Hepatocyte (in vitro differentiated cells): ENCODE measurements at places on chromosomes 7 and 10. TPM values are rescaled to one million over a fixed set of nuclear protein-coding genes. Genes with fewer than 3 reads are reported as not detected.
A peak's percentile ranks its signal among the peaks of the same experiment; 100 is the strongest.

The FAM53B gene
- 20.6 and 23.6 TPM in 2 replicates for total RNA-seq

The GBF1 gene
- total RNA-seq = 43.0 and 55.4 TPM in 2 replicates

The AGAP5 gene
- total RNA-seq = 3.6 and 5.5 TPM in 2 replicates

The AKR1C2 gene
- 47.7 and 51.0 TPM in 2 replicates for total RNA-seq

The PON1 gene
- 29.2 and 37.4 TPM in 2 replicates for total RNA-seq

The GPR85 gene
- total RNA-seq = 3.8 and 4.9 TPM in 2 replicates

The IL6 gene
- total RNA-seq = 1.6 and 4.3 TPM in 2 replicates

The CPA1 gene
- 3.4 and 3.8 TPM in 2 replicates for total RNA-seq

The HABP2 gene
- 102 and 109 TPM in 2 replicates for total RNA-seq

The ITPRID1 gene
- total RNA-seq = 0.36 TPM in 1 of 2 replicates, not detected in the other

The OR2A5 gene
- total RNA-seq = 0.44 and 0.77 TPM in 2 replicates

The CNPY1 gene
- total RNA-seq = not detected in 2 replicates

- no peak for DNase-seq
Observed at GRCh38 chr10:5493691-5494090, 5.7 kb downstream of the CALML5 start.

- no peak for DNase-seq
Observed at GRCh38 chr10:3278771-3279170, 106.2 kb upstream of the PITRM1 start.

DNA sequence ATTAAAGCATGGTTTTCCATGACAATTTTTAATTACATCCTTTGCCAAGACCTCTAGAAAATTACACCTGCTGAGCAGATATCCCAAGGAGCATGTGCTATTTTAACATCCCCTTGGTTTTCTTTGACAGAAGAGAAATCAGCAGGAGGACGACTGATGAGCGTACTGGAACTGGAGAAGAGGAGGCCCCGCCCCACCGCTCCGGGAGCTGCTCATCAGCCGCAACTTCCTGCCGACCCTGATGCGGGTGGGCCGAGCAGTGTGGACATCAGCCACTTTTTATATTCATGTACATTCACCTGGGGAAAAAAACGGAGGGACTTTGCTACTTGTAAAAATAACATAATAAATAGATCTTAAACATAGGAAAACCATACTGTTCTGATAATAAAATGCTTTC is 54.2 kb downstream of the CDC123 start:
- DNase-seq = no peak

- no peak for DNase-seq
Observed at GRCh38 chr10:104014176-104014575, 47.2 kb downstream of the SLK start.

DNA sequence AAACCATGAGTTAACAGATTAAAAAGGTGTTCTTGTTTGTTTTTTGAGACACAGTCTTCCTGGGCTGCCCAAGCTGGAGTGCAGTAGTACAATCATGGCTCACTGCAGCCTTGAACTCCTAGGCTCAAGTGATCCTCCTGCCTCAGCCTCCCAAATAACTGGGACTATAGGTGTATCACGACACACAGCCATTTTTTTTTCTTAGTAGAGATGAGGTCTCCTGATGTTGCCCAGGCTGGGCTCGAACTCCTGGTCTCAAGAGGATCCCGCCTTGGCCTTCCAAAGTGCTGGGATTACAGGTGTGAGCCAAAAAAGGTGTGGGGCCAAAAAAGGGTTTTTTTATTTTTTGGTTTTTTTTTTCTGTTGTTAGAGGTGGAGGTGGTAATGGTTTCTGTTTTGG is 29.3 kb downstream of the KMT2C start:
- peak; percentile 14 for DNase-seq

DNA sequence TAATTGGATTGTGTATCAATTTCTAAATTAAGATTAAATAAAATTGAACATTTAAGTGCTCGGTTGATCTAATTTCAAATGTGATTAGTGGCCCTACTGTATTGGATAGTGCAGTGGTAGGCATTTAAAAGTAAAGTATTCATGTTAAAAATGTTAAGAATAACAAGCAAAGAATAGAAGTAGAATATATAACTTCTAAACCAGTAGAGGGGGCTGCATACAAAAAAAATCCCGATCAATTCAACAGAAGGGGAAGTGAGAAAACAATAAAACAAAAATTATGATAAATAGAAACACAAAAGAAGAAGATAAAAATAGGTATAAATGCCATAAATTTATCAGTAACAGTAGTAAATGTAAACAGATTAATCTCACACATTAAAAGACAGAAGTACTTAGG is 24.9 kb upstream of the WDFY4 start:
- no peak for DNase-seq

- no peak for DNase-seq
Observed at GRCh38 chr10:17652585-17652984, 8.6 kb downstream of the STAM start.

- DNase-seq = peak; percentile 67
Observed at GRCh38 chr10:62050893-62051433, 149.5 kb downstream of the ARID5B start.

DNA sequence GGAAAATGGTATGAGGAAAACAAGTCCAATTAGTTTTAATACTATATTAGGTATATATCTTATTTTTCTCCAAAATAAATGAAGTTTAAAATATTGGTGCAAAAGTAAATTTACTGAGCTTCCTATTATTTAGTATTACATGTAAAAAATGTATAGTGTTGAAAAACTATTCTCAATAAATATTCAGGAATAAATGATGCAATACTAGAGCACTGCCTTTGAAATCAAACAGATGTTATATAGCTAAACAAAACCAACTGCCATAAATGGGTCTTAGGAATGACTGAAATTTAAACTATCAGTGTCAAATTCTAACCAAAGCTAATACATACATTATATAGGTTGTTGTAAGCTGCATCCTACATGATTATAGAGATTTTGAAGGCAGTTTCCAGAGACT is 1434.0 kb upstream of the LRRTM3 start:
- DNase-seq = no peak

DNA sequence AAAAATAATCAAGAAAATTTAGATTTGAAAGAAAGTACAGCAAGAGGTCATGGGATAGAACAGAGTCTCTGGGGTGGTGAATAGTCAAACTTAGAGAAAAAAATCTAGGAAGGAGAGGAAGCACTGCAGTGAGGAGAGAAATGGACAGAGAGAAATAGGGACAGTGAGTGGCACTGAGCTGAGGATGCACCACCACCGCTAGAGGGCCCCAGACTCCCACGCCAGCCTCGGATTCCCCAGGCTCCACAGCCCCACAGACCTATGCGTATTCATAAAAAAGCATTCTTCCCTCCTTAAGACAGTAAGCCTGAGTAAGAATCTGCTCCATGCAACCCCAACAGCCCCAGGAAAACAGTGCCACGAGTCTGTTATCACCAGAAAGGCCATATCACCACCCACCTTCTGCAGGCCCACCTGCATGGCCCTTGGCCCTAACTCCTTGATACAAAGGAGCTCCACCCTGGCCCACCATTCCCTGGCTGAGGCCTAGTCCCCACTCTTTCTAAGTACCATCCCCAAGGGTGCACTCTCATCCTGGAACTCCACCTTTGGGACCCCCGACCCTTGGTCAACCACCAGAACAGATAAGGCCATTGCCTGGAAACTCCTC is 91.0 kb downstream of the ALOX5 start:
- DNase-seq = peak; percentile 87

- DNase-seq = no peak
Observed at GRCh38 chr7:47303695-47304453, 278.0 kb downstream of the TNS3 start.

GRCh38 chr7:9507290-9507689 is 1073.9 kb downstream of the NXPH1 start:
- peak; percentile 31 for DNase-seq

- DNase-seq = no peak
Observed at GRCh38 chr7:98805956-98806838, 63.6 kb downstream of the TMEM130 start.

DNA sequence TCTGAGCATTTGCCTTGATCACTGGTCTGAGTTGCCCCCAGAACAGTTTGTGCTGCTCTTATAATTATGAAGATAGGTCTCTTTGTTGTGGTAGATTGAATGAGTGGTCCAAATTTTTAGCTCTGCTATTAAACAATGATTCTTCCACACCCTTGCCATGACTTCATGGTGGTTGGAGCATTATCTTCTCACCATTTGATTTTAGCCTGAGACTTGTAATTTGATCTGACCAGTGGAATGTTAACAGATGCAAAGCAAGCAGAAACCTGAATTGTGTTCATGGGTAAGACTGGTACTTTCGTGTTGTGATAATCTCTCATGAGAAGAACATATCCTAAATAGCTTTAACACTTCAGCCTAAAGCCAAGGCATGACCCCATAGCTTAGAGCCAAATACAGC is 139.1 kb downstream of the TFPI2 start:
- no peak for DNase-seq

DNA sequence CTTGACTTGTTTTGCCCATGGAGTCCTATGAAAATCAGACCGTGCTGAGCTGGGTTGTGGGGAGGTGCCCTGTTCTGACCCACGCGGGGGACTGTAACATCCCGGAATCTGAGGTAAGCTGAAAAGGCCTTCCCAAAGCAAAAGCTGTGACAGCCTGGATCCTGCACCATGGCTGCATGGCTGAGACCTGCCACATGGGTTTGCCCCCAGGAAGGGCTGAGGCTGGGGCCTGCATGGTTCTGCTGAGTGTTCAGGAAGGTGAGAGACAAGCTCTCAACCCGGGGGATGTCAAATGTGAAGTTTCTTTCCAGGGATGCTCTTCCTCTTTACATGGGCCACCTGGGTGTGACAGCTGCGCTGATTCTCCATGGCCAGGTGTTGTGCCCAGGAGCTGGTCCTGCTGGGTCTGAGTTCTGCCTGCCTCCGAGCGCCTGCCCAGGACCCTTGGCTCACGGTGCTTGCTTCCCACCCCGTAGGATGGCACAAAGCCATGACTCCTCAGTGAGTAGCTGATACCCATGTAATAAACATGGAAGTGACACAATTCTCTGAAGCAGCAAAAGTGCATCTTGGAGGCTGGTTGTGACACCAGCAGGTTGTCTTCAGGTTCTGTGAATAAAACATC is 58.3 kb downstream of the VIPR2 start:
- no peak for DNase-seq

GRCh38 chr10:89336241-89336640 is 8.4 kb downstream of the IFIT3 start:
- DNase-seq = no peak

GRCh38 chr7:102468478-102469350 is 3.9 kb downstream of the LRWD1 start:
- DNase-seq = peak; percentile 4

- DNase-seq = no peak
Observed at GRCh38 chr7:23285657-23286646, 13.2 kb upstream of the MALSU1 start.
